Stimulated activated naive CD8-positive, alpha-beta T cell treated with anti-CD3 and anti-CD28 coated beads, Interleukin-15, Interleukin-2, amounts not matched to agents 100 U/mL and 50 U/mL, for 24 hours (primary cell): ENCODE measurements at places on chromosomes 2 and 18.
A peak's percentile ranks its signal among the peaks of the same experiment; 100 is the strongest.

DNA sequence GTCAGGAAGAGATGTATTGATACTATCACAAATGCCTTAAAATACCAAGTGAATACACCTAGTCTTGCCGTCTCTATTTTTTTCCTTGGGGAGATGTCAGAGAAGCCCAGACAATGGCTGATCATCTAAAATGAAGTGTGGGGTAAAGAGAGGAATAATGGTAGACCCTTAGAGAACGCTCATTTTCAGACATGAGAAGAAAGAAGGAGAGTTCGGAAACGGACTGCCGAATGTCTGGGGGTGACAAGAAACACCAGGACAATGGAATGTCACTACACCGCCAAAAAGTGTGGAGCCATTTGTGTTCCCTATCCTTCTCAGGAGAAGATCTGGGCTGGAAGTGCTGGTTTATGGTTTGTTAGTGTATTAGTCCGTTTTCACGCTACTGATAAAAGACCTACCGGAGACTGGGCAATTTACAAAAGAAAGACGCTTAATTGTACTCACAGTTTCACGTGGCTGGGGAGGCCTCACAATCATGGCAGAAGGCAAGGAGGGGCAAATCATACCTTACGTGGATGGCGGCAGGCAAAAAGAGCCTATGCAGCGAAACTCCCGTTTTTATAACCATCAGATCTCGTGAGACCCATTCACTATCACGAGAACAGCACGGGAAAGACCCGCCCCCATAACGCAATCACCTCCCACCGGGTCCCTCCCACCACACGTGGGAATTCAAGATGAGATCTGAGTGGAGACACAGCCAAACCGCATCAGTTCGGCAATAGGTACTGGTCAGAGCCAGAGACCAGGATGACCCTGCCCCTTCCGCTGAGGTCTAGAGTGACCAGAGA lies 743.7 kb downstream of the GALR1 start:
- no peak for DNase-seq

DNA sequence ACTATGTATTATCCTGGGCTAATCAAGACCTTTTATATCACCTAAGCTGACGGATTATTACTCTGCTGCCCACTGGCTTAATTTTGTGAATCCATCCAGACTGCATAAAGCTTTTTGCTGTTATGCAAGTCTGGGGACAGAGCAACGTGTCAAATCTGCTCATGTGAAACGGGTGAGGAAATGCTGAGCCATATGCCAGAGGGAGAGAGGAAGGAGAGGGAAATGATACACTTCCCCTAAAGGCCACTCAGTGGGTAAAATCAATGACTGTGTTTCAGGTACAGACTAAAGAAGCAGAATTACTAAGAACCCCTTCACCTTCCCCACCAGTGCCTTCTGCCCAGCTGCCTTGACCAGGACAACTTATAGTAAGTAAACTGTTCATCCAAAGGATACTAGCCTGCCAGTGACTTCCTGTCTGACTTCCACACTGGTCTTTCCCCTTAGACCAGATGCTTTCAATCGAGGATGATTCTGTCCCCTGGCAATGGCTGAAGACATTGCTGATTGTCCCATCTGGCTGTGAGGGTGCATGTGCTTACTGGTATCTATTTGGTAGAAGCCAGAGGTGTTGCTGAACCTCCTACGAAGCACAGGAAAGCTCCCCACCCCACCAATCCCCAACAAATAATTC lies 43.0 kb downstream of the STAT1 start:
- DNase-seq, result no peak

GRCh38 chr2:219219784-219220532 lies 1.2 kb upstream of the ABCB6 start:
- DNase-seq, result no peak

GRCh38 chr2:97885841-97886240 lies 109.9 kb downstream of the TMEM131 start:
- DNase-seq, result no peak

GRCh38 chr2:135840601-135841000 lies 3.6 kb upstream of the LCT start:
- no peak for DNase-seq

DNA sequence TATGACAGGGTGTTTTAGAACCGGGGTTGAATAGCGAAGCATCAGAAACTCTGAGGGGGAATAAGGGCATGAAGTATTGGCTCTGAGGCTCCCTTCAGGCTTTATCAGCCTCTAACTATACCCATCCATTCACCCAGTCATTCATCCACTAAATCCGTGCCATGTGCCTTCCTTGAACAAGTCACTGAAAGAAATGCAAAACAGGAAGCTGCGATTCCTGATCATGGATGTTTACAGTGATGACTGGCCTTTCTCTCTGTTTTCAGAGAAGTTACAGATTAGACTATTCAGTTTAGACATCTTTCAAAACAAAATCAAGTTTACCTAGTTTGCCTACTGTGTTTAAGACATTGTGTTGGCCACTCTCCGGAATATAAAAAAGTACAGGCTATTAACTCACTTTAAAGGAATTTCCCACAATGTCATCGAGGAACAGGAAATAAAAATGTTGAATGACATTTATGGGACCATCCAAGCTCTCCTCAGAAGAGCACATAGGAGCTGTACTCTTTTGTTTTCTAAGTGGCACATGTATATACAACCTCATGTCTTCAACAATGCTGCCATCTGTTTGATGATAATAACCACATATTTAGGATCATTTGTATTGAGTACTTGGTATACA lies 43.8 kb upstream of the SLC14A1 start:
- no peak for DNase-seq

- DNase-seq, result no peak
These were observed 23.3 kb downstream of the KLF7 start for GRCh38 chr2:207142461-207142860.

DNA sequence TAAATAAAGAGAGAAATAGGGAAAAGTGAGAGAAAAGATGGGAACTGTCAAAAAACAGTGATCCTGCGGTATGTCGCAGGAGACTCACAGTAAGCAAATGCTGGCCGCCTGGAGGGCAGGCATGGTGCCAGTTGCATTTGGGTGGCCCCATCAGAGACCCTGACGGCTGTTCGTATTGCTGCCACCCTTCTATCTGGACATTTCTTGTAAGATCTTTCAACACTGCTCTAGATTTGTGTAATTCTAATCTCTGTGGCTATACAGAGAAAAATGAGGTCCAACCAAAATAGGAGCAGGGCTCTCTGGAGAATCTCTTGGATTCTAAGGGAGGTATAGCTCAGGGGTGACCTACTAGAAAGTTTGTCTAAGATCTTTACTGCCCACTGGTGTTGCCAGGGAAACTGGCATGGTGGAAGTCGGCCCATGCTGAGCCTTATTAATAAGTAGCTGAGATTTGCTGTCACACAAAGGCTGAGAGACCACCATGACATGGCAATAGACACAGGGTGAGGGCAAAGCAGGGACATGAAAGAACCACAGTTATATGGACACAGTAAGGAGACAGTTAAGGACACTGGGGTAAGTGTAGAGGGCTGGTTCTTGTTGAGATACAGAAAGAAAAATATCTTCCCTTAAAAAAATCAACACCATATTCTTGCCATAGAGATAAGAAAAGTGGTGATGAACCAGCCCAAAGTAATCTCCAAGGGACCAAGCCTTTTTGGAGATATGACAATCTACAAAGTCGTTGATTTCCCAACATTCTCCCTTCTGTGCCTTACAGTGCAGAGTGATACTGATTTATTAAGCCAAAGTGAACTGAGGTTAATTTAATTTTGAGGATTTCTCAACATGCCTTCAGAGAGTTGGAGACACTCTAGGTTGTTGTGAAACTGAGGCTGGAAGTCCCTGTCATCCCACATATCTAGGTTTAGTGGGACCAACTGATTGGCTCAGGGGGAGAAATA lies 26.4 kb upstream of the FZD7 start:
- no peak for DNase-seq

DNA sequence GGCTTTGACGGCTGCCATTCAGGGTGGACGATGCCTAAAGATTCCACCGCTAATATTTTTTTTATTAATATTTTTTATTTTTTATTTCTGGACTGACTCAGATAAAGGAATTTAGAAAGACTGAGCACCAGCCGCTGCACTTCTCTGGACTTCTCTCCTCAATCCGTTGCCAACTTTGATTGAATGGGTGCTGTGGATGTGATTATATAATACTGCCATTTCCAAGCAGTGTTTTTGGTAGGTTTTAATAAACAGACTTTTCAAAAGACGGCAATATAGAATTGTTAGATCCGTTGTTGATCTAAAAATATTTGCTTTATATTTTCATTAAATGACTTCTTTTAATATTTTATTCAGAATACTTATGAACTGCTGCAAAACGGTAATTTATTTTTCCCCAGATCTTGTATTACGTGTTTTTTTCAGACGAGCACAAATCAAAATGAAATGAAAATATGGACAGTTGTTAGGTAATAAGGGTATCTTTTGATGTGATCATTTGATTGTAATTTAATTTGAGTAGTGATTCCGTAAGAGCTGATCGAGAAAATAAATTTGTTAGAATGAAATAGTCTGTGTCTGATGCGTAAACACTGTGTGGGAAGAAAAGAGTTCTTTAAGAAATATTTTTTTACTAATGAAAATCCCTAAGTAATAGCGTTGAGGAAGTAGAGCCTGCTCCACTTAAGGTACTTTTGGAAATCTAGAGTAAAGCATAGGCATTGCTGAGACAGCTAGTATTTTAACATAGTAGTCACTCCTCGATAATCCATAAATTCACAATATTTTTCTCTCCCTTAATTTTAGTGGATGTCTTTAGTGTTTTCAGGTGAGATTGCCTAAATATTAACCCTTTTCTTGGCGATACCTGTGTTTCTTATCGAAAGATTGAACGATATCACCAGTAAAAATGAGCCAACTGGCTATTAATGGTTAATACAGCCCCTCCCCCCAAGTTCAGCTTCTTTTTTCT lies 4.4 kb downstream of the POU3F3 start:
- DNase-seq, result no peak

DNA sequence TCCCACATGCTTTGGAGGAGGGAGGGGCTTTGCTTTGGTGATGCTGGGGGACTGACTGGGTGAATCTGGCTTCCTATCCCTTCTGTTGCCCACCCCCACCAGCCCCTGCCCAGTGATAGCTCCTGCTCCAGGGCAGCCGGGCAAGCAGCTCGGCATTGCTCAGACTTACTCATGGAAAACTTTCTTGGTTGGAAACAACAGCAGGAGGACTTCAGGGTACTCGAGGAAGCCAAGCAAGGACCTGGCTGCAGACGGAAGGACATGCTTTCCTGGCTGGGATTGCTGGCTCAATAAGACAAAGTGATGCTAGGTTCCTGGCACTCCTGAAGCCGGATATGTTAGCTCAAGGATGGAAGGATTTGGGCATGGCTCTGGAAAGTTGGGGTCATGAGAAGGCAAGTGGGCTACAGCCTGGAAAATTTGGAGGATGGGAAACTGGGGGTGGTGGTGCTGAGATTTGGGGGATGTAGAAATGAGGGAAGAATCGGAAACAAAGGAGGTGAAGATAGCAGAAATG lies 3.1 kb downstream of the SPEG start:
- no peak for DNase-seq

- DNase-seq, result no peak
These were observed 64.0 kb downstream of the TNFRSF11A start for GRCh38 chr18:62388855-62389760.

- no peak for DNase-seq
These were observed 250.5 kb downstream of the DSC3 start for GRCh38 chr18:30792051-30792450.

DNA sequence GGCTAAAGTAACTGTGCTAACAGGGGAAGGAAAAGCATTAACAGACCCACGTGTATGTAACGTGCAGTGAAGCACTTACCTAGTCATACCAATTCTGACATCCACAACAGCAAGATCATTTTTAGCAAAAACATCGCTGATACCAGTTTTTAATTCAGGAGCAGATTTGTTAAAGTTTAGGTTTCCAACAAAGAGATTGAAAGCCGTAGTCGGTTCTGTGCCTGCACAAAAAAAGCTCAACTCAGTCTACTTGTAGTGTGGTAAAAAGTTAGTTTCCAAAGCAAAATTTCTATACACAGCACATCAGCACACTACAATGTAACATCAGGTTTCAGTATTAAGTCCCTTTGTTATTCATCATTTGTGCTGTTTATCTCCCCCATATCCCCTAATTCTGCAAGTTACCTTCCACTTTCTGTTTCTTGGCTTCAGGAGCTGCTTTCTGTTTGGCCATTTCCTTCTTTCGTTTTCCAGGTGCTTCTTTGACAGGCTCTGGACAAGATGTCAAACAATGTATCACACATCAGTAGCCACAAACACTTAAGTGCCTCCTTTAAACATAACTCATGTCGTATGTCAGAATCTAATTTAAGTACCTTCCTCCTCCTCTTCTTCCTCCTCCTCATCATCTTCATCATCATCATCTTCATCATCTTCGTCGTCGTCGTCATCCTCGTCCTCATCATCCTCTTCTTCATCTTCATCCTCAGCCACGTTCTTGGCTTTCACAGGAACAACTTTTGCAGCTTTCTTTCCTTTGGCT lies 4.0 kb downstream of the NCL start:
- DNase-seq, result no peak

DNA sequence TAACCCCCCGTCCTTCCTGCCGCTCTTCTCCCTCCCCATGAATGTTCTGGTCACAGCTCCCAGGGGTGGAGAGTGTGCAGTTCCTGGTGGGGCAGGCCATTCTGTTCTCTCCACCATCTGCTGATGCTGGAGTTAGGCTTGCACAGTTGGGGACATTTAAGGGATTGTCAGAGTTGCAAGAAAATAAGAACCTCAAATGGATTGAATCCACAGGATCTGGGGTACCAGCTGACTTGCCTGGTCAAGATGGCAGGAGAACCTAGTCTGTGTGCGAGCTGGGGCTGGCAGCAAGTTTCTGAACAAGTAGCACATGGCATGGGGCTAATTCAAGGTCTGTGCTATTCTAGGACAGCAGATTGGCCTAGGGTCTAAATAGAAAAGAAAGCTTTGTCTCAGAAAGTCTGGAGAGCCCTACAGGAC lies 60.8 kb upstream of the TXNDC2 start:
- no peak for DNase-seq

- peak; percentile 4 for DNase-seq
These were observed 1.6 kb downstream of the ABCA12 start for GRCh38 chr2:215136669-215137328.

DNA sequence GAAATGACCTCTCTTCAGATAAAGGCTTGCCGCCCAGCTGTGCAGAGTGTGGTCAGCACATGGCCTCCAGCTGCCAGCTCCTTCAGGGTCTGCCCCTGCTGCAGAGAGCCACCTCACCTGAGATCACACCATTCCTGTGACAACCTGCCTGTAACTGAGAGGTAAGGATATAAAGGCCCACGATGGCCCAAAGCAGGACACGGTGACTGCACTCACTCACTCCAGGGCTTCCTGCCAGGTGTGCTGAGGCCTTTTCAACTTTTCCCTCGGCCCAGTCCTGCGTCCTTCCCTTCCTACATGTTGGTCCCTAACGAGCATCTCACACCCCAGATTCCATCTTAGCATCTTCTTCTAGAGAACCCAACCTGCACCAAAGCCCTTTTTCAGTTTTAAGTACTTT lies 36.2 kb downstream of the ANKRD44 start:
- no peak for DNase-seq

DNA sequence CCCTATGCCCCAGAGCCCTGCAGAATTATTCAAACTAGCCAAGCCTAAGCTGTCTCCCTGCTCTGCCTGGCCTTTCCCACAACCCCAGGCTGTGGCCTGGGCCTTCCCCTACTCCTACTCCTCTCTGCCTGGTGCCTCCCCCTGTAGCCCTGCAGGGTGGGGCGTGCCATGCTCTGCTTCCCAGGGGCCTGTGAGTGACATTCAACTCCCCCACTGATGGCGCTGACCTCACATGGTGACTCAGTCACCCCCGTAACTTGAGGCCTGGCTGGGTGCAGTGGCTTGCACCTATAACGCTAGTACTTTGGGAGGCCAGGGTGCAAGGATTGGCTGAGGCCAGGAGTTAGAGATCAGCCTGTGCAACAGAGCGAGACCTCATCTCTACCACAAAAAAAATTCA lies 60.6 kb downstream of the KIF1A start:
- DNase-seq, result peak; percentile 79

- no peak for DNase-seq
These were observed 37.8 kb upstream of the RMDN2 start for GRCh38 chr2:37887286-37887685.
